ENCODE measurements at places on chromosomes 12 and 14.

DNA sequence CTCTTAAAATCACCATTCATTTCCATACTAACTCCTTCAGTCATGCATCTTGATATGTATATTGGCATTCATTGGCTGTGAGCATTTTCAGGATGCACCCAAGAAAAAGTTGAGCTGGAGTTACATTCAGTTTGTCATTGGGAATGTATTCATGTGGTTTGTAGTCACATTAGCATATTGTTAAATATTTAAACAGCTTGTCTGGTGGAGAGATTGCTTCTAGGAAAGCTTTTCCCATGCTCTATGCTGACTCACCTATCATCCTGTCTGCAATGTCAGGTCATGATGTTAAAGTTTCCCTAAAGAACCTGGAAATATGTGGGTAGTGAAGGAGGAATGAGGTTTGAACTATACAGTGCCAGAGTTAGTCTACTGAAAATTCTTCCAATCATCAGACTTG lies 583.6 kb downstream of the GALC start:
- DNase-seq = no peak

GRCh38 chr14:69262516-69262915 lies 2.6 kb downstream of the GALNT16 start:
- DNase-seq = no peak

DNA sequence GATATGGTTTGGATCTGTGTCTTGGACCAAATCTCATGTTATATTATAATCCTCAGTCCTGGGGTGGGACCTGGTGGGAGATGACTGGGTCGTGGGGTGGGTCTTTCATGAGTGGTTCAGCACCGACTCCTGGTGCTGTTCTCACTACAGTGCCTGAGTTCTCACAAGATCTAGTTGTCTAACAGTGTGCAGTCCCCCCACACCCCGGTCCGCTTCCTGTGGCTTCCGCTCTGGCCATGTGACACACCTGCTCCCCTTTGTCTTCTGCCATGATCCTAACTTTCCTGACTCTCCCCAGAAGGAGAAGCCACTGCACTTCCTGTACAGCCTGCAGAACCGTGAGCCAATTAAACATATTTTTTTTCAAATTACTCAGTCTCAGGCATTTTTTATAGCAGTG lies 1262.2 kb downstream of the TMEM121 start:
- no peak for DNase-seq

DNA sequence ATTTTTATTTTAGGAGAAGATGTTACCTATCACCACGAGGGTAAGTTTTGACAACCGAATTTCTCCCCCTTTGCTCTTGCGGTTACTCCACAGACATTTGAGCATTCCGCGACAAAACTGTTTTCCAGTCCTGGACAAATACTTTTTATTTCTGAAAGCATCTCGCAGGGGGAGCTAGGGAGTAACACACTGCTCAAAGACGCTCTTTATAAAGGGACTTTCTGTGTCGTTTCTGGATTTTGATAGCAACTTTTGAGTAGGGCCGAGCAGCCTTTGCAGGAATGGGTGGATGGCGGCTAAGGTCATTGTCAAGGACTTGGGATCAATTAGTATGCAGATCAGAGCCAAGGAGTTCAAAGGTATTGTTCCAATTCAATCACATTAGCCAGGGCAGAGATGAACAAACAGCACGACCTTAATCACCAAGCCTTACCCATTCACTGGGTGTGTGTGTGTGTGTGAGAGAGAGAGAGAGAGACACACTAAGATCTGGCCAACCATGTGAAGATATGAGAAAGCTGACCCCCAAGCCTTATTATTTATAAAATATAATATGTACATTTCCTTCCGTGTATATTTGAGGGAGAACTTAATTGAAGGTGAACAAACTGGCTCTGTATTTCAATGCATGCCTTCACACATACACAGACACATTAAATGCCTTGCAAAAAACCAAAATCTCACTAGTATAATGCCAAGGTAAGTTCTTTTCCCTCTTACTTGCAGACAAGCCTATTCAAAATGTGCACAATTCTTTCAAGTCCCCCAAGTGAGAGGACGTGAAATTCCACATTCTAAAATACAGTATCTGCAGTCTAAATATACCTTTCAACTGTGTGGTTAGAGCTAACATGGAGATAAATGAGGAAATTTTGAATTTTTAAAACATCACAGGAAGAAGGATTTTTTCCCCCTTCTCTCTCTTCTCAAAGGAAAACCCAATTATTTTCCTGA lies 613.8 kb downstream of the VRK1 start:
- no peak for DNase-seq

- no peak for DNase-seq
Measured at GRCh38 chr14:105857826-105858675, 331.7 kb downstream of the TMEM121 start.

- no peak for DNase-seq
Measured at GRCh38 chr12:120132863-120133385, 16.4 kb upstream of the RAB35 start.

- no peak for DNase-seq
Measured at GRCh38 chr14:99576761-99577705, 27.0 kb downstream of the CCDC85C start.

DNA sequence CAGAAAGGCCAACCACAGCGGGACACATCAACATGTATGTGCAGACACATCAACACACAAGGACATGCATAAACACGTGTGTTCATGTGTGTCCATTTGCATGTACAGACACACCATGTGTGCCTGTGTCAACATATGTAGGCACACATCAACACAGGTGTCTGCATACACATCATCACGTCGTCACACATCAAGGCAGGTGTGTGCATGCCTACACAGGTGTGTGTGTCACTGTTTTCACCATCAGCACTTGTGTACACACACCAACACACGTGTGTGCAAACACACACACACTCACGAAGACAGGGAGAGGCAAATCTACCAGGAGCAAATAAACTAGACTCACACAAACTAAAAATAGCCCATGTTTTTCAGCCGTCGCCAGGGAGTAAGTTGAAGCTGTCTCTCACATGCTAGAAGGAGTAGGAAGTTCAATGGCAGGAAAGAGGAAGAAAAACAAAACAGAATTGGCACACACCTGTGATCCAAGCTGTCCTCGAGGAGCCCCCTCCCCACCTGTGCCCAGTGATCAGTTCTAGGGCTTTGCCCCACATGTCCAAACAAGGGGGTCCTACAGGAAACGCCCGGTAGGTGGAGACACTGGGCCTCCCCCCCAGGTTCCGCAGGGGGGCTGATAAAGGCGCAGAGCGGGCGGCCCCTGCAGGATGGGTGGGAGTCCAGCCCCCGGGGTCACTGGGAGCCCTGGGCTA lies 7.4 kb downstream of the SCARB1 start:
- no peak for DNase-seq

- DNase-seq = no peak
Measured at GRCh38 chr12:114030451-114030850, 64.3 kb upstream of the RBM19 start.

DNA sequence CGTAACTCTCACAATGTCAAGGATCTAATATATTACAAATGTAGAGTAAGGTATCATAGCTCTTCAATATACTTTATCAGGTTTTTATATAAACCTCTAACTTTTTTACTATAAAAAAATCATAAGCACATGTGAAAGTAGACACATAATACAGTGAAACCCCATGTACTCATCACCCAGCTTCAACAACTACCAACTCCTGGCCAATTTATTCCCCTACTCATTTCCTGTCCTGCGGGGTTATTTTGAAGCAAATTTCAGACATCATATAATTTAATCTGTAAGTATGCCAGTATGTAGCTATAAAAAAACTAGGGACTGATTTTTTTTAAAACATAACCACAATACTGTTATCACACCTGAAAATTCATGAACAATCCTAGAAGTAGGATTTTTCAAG lies 47.7 kb downstream of the NOPCHAP1 start:
- DNase-seq = no peak

GRCh38 chr12:30980955-30981662 lies 54.6 kb downstream of the TSPAN11 start:
- no peak for DNase-seq

DNA sequence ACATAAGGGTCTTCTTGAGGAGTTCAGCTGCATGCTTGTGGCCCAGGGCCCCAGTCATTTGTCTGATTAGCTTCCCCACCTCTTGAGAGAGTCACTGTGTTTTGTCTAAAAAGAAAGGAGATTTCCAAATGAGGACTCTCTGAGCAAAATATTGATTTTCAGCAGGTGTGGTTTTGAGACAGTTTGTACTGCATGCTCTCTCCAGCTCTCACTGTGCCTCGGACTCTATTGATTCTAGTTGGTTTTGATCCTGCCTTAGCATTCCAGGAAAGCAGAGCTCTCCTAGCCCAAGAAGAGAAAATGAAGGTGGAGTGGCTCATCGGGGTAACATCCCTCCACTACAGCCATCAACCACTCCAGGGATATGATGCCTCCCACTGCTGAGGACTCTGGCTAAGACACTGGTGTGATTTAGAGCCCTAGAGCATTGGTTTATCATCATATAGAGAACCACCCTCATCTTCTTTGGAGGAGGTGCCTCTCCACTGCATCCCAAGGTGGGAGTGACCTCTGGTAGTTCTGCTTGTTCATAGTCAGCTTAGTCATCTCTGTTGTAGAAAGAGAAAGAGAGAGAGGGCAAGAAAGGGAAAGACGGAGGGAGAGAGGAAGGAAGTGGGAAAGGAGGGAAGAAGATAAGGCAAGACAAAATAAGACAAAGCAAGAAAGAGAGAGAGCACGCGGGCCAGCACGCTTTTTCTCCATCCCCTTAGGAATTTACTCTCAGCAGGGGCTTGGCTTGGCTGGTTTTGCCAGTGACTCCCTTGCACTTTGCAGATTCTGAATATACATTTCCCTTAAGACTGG lies 365.6 kb downstream of the DPF3 start:
- DNase-seq = no peak

DNA sequence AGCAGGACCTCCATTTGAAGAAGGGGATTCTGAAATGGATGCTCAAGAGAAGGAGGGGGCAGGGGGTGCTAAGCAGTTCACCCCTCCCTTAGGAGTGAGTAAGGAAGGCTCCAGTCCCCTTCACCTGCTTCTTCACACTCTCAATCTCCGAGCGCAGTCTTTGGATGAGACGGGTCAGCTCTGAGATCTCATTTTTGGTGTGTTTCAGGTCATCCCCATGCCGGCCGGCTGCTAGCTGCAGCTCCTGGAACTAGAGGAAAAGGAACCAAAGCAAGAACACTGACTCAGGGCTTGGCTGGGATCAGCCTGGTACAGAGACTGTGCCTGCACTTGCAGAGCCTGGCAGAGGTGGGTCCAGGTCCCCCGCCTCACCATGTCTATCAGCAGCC lies 7.3 kb downstream of the KRT73 start:
- DNase-seq = no peak

GRCh38 chr12:78562368-78563205 lies 302.0 kb upstream of the SYT1 start:
- DNase-seq = no peak

GRCh38 chr14:105711841-105712460 lies 185.6 kb downstream of the TMEM121 start:
- DNase-seq = peak; percentile 6

DNA sequence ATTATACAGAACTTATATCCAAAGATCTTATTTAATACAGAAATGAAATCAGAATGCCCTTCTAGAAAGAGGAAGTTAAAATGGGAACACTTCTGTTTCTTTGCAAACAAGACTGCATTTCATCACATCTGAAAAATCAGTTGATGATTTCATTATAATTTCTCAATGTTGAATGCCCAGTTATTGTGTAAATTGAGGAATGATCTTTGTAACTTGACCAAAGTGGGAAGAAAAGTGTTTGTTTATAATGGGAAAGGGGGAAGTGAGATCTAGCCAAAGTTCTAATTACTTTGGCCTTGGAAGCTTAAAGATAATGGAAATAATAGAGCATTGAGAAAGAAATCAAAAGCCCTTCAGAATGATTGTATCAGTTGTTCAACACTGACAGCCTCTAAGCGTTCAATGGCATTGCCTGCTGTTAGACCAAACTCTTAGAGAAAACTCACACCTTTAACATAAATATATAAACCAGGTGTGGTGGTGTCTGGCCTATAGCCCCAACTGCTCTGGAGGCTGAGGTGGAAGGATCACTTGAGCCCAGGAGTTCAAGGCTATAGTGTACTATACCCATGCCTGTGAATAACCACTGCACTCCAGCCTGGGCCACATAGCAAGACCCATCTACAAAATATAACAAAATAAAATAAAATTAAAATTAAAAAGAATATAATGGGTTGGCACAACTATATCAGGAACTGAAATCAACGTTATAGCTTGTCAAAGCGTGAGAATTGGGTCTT lies 9.9 kb upstream of the LYZ start:
- no peak for DNase-seq

DNA sequence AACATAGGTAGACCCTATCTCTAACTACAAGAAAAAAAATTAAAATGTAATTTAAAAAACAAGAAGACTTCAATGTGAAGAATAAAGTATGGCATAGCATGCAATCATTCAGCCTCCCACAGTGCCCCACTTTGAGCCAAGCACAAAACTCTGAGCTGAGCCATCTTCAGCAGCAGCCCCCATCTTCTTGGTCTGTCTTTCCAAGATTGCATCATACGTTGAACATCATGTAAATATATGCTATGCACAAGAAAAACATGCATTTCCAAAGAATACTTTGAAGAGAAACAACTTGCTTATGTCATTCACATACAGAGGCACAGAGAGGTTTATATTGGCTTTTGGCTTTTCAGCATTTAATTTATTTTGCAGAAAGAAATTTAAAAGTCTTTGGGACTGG lies 105.8 kb upstream of the TMPO start:
- no peak for DNase-seq

DNA sequence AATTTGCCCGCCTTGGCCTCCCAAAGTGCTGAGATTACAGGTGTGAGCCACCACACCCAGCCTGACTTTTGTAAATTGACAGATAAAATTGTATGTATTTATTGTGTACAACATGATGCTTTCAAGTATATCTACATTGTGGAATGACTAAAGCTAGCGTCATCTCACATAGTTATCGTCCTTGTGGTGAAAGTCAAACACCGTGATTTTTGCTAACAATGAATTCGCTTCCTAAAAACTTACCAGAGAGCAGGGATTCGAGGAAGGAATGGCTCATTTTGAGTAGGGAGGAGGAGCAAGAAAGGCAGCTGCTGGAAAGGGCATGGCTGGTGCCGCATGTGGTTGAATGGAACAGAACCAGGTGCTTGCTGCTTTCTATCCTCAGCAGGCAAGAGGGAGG lies 85.4 kb downstream of the LGMN start:
- DNase-seq = no peak

GRCh38 chr12:111150360-111150759 lies 218.5 kb downstream of the PHETA1 start:
- DNase-seq = no peak

- DNase-seq = no peak
Measured at GRCh38 chr12:53937099-53937498, 1.5 kb upstream of the HOXC13 start.

DNA sequence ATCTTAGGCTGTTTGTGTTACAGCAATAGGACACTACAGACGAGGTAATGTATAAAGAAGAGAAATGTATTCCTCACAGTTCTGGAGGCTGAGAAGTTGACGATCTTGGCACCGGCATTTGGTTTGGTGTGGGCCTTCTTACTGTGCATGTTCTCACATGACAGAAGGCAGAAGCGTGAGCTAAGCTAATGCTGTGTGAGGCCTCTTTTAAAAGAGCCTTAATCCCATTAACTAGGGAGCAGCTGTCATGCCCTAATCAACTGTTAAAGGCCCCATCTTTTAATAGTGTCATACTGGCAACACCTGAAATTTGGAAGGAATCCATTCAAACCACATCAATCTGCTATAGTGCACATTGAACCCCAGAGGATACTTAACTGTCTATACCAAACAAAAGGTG lies 992.9 kb downstream of the GALC start:
- DNase-seq = no peak

Data from stimulated activated naive CD8-positive, alpha-beta T cell treated with anti-CD3 and anti-CD28 coated beads, Interleukin-15, amount 100 ng/mL, for 72 hours (primary cell).